ENCODE measurements at places on chromosomes 7 and 10.

GRCh38 chr10:20207653-20208052, 391.4 kb downstream of the PLXDC2 start:
- DNase-seq = no peak

DNA sequence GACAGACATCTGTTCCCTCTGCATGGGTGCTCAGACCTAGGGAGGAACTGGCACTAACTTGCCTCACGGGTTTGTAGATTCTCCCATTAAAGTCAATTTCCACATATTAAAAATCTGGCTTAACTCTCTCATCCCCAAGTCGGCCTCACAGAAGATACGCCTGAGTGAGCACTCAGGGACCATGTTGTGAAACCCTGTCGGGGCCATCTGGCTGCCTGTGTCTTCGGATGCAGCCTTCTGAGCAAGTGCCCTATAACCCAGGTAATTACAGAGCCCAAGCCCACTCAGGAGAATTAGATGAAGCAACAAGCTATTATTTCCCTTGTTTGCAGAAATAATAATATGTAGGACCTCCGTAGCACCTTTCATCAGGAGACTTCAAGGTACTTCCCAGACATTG, 219.3 kb upstream of the GLI3 start:
- no peak for DNase-seq

DNA sequence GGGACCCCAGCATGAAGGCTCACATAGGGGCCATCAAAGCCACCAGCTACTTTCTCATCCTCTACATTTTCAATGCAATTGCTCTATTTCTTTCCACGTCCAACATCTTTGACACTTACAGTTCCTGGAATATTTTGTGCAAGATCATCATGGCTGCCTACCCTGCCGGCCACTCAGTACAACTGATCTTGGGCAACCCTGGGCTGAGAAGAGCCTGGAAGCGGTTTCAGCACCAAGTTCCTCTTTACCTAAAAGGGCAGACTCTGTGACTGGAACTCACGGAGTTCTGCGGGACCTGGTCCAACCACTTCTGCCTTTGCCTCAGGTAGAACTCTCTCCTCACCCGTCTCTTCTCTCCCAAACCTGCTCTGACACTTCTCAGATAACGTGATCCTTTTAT, 945 bp downstream of the TAS2R40 start:
- no peak for DNase-seq

DNA sequence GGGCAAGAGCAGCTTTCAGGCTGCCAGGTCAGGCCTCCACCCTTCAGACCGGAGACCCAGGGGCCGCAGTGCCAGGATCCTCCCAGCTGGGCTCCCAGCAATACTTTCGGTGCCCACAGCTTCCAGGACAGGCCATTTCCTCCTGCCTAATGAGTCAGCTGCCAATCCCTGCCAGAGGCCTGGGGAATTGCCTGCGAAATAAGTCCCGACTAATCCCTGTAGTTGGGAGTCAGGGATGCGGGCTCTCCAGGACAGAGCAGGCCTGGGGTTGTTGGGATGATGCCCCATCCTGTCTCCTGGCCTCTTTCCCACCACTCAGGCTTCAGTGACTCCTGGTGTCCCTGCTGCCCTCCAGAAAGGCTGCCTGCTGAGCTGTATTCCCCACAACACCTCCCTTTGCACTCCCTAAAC, 143.5 kb upstream of the UNC5B start:
- DNase-seq = no peak

- DNase-seq = no peak
Measured at GRCh38 chr10:124233546-124234138, 140.2 kb upstream of the CHST15 start.

DNA sequence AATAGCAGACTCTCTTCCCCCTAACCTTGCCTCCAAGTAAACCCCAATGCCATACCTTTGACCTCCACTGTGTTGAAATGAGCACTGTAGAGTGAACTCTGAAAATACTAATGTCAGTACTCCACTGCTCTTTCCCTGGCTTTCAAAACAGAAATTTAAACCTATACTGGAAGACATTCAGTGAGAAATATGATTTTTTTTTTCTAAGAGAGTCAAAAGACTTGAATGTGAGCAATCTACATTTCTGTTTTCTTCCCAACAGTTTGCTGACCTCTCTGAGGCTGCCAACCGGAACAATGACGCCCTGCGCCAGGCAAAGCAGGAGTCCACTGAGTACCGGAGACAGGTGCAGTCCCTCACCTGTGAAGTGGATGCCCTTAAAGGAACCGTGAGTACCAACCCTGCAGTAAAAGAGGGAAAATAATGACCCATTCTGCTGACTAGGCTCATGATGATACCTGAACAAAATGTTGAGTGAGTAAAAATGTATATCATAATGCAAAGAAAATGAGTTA, 6.4 kb downstream of the VIM start:
- no peak for DNase-seq

- DNase-seq = no peak
Measured at GRCh38 chr7:92634924-92635519, 44.8 kb upstream of the FAM133B start.

- DNase-seq = no peak
Measured at GRCh38 chr10:125824736-125825135, 1.4 kb downstream of the BCCIP start.

DNA sequence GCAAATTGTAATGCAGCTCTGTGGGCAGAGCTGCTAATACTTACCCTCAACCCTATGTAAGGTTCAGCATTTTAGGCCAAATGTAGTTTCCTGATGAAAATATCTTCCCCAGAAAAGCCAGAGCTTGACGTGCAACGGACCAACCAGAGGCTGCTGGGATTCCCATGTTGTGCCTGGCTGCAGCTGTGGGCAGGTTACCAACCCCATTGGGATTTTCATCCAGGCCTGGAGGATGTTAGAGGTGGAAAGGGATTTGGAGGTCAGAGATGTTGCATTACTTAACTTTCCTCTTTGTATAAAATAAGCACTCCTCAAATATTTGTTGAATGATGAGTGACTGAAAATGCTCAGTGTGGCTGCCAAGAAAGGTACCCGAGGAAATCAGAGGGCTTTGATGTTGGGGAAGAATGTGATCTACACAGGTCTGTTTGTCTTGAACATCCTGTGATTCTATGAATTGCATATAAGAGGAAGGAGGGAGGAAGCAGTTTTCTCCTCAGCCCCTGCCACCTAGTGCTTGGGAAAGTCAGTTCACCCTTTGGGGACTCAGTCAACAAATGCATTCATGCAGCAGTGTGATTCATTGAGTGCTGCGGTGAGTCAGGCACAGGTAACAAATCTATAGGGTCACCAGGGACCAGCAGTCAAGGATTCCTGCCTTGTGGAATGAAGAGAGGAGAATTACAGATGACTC, 487.2 kb downstream of the RPS24 start:
- DNase-seq = no peak

- no peak for DNase-seq
Measured at GRCh38 chr7:50957431-50957830, 174.7 kb upstream of the GRB10 start.

- no peak for DNase-seq
Measured at GRCh38 chr7:93265220-93265619, 33.1 kb downstream of the VPS50 start.

GRCh38 chr10:119301397-119301796, 94.0 kb downstream of the GRK5 start:
- DNase-seq = peak; percentile 35

GRCh38 chr7:103919272-103919868, 70.1 kb downstream of the RELN start:
- DNase-seq = no peak

DNA sequence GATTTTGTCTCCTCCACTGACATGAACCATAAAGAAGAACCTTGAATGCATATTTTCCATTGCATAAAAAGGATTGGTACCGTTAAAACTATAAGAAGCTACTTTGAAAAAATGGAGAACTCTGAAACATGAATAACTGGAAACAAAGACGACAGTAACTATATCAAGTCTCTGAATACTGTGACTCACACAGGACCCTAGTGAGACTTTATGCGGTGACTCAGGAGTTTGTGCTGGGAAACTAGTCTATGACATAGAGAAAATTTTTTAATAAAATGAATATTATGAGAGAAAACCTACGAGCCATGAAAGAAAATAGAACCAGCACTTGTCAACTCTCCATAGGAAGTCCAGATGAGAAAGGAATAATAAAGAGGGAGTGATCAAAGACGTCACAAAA, 339.9 kb upstream of the ADARB2 start:
- no peak for DNase-seq

GRCh38 chr7:7785344-7785973, 67.1 kb upstream of the RPA3 start:
- no peak for DNase-seq

DNA sequence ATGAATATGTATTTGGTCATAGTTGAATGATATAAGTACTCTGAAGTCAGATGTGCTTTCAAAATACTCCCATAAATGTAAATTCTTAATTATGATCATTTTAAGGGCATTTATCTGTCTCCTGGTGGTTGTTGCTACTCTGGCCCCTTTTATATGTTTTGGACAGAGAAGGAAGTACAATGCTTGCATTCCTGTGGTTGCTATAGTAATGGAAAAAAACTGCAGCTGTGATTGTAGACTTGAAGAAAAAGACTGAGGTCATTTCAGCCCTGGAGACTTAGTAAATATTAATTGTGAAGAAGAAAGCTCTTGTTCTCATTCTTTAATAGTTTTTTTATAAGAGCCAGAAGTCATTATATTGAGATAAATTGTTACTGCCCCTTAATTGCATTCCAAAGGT, 70.2 kb upstream of the FERD3L start:
- DNase-seq = no peak

DNA sequence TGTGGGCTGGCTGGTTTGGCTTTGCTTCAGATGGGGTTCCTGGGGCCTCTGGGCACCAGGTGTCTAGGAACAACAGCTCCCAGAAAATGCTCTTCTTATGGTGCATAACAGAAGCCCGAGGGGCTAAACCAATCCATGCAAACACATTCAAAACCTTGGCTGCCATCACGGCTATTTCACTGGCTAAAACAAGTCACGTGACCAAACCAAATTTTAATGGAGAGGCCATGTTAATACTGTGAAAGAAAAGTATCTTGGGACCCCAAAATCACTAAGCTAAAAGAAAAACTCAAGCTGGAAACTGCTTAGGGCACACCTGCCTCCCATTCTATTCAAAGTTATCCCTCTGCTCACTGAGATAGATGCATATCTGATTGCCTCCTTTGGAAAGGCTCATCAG, 19.1 kb upstream of the KCNK18 start:
- no peak for DNase-seq

GRCh38 chr10:79381804-79382221, 34.5 kb downstream of the PPIF start:
- no peak for DNase-seq

DNA sequence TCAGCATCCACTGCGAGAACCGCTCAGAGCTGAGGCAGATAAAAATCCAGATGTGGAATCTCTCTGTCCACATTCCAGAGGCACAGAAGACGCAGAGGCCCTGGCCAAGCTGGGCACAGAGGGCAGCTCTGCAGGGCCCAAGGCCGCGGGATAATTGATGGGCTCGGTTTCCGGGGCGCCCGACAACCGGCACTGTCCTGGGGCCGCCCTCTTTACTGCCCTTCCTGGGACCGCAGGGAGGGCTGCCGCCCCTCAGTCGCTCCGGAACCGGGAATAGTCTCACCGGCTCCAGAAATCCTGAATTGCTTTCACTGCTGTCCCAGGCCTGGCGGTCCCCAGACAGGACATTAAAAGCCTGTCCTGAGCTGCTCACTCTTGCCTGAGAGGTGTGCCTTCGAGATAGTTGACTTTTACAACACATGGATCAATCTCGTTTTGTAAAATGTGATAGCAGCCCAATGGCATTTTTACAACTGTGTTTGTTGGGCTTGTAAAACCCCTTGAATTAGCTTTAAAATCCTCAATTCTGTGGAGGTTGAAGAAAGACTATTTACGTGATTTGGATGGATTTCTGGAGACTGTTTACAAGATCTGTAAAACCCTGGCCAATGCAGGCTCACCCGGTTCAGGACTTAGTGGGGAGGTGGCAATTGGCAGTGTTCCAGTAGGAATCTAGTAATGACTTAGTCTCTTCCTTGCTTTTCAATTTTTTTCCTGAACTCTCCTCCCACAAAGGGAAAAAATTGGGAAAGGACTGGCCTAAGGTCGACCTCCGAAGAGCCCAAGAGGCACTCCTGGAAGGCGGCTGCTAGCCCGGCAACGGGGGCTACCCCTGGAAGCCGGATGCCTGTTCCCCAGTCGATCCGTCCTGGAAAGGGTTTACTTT, 1.4 kb upstream of the HOXA6 start:
- DNase-seq = no peak

DNA sequence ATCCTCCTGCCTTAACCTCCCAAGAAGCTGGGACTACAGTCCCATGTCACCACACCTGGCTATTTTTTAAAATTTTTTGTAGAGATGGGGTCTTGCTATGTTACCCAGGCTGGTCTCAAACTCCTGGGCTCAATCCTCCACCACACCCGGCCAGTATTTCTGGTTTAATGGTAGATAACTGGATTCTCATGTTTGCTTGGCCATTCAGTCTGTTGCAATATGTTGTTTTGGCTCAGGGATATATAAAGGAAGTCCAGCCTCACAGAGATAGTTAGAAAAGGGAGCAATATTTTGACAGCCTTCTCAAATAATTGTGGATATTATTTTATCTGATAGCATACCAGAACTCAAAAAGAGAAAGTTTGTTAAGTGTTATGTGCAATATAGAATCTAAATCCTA, 82.4 kb downstream of the BTAF1 start:
- DNase-seq = no peak

GRCh38 chr10:68224810-68225209, 7.1 kb downstream of the ATOH7 start:
- no peak for DNase-seq
